ENCODE measurements at places on chromosomes 7 and 10.

DNA sequence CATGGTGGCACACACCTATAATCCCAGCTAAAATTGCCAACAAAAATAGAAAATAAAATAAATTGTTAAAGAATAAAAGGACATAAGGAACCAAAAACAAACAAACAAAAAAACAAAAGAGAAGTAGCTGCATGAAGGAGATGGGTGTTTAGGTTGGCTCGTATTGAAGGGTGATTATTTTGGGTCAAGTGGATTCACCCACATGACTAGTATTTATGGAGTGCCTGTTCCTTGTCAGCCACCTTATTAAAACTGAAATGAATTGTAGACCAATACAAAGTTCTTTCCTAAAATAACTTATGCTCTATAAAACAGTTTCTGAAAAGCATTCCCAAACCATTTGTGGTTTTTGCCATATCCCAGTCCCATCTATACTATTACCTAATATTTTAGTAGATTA, 138.7 kb downstream of the BTAF1 start:
- no peak for DNase-seq

GRCh38 chr7:1503390-1503789, 799 bp downstream of the INTS1 start:
- no peak for DNase-seq

GRCh38 chr7:76356823-76357222, 2.0 kb downstream of the YWHAG start:
- no peak for DNase-seq

DNA sequence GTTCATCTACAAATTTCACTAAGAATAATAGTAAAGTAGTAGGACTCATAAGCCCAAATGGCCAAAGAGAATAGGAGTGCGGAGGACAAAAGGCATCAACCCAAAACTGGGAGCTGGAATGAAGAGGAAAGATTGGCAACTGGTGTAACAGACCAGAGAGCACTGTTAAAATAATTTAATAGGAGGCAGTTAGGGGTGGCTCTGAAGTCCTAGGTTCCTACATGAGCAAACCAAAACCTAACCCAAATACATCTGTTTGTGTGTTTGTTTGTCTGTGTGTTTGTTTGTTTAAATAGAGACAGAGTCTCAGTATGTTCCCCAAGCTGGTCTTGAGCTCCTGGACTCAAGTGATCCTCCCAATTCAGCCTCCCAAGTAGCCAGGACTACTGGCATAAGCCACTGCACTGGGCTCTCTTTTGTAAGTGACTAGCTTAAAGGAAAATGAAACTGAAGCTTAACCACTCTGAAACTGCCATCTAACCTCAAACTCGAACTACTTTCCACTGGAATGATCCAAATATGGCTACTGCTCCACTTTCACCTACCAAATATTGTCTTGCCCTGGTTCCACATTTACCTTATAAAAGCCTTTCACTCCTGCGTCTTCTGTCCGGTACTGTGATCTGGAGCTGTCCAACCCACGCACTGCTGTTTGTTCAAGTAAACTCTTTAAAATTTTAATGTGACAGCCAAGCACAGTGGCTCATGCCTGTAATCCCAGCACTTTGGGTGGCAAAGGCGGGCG, 94.9 kb downstream of the AKR1D1 start:
- DNase-seq, result no peak

DNA sequence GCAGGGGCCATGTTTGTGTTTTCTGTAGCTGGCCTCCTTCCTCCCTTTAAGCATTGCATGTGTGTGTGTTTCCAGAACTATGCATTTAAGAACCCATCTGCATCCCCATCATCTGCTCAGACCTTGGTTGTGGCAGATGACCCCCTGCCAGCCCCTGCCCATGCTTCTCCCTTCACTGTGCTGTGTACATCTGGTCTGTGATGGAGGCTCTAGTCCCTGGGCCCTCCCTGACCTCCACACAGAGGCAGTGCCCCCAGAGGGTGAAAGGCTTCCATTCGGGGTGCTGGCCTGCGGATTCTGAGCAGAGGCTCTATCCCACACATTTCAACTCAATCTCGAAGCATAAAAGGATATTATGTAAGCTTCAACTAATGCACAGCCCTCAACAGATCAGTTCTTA, 89.4 kb downstream of the TACC2 start:
- no peak for DNase-seq

DNA sequence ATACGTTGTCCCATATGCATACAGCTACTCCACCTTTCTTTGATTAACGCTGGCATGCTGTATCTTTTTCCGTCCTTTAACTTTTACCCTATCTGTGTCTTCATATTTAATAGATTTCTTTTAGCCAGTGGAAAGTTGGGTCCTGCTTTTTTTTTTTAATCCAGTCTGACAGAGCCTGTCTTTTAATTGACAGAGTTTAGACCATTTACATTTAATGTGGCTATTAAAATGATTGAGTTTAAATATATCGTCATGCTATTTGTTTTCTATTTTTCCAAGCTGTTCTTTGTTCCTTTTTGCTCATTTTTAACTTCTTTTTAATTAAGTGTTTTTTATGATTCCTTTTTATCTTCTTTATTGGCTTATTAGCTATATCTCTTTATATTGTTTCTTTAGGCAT, 217.6 kb upstream of the NEBL start:
- no peak for DNase-seq

DNA sequence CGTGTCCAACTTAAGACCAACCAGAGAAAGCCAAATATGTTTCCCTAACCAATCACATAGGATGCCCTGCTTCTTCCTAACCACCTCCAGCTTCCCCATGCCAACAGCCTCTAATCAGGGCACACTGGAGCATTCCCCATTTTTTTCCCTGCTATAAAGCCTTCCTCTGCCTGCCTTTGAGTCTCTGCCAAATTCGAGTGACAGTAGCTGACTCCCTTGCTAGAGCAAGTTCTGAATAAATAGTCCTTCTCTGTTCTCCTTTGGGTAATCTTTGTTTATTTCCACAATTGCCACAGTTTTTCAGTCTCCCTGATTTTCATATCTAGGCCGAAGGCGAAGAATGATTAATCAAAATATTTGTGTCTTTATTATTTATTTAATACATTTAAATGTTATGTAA, 96.7 kb downstream of the ANLN start:
- no peak for DNase-seq

GRCh38 chr10:99435986-99436638, 5.7 kb upstream of the GOT1 start:
- peak; percentile 7 for DNase-seq

Data from NCI-H1048 (cell line).